Fibroblast of skin of right biceps (primary cell): ENCODE measurements at places on chromosomes 16 and 17.

DNA sequence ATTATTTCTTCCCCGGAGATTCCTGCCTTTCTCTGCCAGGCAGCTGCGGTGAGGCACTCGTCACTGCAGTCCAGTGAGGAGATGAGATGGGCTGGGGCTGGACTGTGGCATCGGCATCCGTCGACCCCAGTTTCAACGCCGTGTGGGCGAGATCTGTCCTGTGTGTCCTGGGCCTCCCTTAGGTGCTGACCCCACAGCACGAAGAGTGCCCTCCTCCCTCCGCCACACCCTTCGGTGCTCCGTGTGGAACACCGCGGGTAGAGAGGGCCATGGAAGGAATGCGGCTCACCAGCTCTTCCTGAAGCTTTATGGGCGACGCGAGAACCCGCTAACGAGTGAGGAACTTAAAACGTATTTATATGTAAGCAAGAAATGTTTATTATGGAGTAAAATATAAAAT is 17.6 kb downstream of the ACSF3 start:
- DNase-seq = no peak

DNA sequence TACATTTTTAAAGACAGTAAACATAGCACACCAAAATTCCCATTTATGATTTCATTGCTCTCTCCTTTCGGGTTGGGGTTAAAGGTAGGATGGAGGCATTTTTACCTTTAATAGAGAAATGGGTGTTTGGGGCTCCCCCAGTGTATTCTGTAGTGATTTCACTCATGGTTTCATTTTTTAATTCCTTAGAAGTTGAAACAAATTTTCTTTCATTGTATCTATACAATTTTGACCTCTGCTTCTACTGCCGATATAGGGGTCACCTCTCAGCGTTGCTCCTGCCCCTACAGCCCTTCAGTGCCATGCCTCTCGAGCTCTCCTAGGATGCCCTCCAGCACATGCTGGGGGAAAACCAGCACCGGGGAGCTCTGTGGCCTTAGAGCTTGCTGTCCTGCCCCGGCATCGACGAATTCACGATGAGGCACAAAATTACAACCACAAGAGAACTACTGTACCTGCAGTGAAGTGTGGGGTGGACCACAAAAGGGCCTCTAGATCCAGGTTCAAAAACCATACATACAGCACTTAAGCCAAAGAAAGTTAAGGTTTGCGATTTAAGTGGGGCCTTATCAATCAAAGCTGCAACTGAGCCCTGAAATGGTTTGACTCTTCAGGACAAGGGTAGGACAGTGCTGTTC is 39.3 kb downstream of the LITAFD start:
- DNase-seq = no peak

DNA sequence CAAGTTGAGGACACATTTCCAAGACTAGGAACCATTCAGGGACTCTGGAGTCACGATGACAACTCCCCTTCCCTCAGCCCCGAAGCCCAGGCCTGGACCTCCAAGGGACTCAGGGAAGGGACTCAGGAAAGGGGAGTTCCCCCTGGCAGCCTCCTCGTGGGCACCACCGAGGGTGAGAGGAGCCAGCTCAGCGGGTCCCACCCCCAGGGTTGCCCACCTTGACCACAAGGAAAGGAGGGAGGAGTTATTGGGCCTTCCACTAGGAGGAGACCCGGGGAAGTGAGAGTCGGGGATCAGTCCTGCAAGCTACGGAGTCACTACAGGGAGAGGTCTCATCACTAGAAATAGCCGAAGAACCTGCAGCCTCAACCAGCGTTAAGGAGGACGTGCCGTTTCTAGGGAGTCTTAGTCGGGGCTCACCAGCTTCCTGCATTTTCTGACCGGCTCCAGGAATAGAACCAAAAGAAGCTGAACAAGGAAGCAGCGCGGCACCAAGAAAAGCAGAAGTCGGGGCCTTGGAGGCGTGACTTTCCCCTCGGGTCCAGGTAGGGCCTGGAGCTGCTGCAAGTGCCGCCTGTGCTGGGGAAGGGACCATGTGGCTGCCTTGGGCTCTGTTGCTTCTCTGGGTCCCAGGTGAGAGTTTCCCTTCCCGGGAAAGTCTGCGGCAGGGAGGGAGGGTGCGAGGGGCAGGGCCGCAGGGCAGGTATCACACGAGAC is at the start of gene CD300A:
CD300A (plus strand) TSS at position 524 of the 717 bp plus-strand sequence; CDS start at position 594, 70 bp downstream.
- no peak for DNase-seq

DNA sequence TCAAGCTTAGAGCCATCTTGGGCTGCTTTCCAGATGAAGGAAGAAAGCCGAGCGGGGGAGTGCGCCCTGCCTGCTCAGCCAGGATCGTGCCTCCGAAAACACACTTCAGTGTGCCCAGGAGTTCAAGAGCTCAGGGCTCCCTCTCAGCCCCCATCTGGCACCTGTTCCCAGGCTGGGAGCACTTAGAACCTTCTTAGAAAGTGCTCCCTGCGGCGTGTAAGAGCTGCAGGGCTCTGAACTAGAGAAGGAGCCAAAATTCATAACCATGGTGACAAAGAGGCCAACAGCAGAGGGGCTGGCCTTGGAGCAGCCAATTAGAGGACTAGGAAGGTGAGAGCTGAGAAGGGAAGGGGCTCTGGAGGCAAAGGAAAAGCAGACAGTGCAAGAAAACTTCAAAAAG is 59.0 kb upstream of the TNRC6C start:
- no peak for DNase-seq

- DNase-seq = peak; percentile 66
These were observed 236.1 kb upstream of the CDH5 start for GRCh38 chr16:66130296-66130905.

DNA sequence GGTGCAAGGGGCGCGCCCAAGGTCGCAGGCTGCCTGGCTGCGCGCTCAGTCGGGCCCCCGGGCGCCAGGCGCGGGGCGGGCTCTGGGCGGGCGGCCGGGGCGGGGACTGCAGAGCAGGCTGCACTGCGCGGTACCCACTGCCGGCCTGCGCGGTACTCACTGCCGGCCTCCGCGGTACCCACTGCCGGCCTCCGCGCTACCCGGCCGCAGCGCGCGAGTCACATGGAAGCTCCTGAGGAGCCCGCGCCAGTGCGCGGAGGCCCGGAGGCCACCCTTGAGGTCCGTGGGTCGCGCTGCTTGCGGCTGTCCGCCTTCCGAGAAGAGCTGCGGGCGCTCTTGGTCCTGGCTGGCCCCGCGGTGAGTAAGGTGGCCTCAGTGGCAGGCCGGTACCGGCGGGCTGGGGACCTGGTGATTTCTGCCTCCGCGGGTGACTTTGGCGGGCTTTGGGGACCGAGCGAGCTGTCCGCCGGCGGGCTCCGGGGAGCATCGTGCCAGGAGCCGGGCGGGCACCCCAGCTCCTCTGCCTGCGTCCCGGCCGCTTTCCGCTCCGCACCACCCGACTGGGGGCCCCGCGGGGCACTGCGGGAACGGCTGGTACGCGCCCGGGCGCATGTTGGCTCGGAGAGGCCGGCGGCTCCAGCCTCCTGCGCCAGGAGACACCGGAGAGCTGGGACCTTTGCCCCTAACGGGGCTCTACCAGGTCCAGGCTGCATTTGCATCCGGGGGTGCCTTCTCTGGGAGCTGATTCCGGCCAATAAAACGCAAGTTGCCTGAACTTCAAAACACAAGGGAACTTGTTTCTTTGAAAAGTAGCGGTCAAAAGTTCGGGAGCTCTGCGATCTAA is at the start of gene SLC47A1:
SLC47A1 (plus strand) TSS at position 137 of the 844 bp plus-strand sequence; CDS start at position 223, 86 bp downstream.
- DNase-seq = peak; percentile 12

- peak; percentile 20 for DNase-seq
These were observed 22.5 kb upstream of the ADCY9 start for GRCh38 chr16:4138713-4139112.

- DNase-seq = no peak
These were observed 92.3 kb upstream of the FAM20A start for GRCh38 chr17:68693466-68693865.

DNA sequence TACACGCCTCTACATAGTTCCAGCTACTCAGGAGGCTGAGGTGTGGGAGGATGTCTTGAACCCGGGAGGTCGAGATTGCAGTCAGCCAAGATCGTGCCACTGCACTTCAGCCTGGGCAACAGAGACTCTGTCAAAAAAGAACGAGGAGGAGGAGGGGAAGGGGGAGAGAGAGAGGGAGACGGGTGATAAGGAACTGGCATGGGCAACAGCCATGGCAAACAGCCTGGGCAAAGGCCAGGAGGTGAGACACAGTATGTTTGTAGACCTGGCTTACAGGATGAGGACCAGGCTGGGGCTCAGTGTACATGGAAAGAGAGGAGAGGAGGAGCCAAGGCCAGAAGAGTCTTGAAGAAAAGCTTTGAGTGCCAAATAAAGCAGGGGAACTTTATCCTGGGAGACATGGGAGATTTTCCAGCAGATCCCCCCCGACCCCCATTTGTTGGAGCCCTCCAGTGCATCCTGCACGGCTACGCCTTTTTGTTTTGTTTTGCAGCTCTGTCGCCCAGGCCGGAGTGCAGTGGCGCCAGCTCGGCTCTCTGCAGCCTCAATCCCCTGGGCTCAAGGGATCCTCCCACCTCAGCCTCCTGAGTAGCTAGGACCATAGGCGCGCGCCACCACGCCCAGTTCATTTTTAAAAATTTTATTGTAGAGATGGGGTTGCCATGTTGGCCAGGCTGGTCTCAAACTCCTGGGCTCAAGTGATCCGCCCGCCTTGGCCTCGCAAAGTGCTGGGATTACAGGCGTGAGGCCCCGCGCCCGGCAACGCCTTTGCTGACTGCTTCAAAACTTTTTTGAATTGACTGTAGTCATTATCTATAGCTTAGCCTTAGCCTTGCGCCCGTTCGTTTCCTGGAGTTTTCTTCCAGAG is 1.3 kb upstream of the ALKBH5 start:
- DNase-seq = no peak
